ENCODE measurements at places on chromosomes 3 and 15.

DNA sequence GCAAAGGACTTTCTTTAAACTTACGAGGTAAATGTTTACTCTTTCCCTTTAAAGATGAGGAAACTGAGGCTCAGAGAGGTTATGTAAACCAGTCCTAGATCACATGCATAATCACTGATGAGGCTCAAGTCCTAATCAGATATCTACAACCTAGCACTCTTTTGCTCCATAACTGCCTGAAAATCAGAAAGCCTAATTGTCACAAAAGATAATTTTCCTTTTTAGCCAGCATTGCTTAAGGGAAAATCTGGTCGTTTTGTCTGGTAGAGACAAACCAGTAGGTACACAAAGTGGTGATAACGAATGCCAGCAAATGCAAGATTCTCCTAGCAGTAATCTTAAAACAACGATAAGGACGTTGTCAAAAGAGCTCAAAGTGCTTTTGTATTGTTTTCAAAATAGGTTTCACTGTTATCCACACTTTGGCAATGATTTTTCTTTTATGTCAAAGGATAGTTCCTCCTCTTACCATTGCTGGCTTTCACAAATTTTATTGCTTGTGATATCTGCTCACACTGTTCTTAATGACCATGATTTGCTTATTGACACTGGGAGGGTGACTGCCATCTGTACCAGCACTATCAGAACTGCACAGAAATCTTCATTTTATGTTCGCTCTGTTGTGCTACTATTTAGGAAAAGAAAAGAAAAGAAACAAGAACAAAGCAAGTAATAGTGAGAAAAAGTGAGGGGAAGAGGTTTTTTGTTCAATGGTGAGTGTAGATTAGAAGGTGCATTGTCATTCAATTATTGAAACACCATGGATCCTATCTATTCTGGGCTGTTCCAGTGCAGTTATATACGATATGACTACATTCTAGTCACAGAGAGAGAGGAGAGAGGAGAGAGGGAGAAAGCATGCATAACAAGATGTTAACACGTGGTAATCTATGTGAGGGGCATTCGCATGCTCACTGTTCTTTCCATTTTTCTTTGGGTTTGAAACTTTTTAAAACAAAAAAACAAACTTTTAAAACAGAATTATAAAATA, 13.7 kb downstream of the IQCH start:
- no peak for DNase-seq

- no peak for DNase-seq
Measured at GRCh38 chr15:66024116-66024515, 154.8 kb downstream of the RAB11A start.

DNA sequence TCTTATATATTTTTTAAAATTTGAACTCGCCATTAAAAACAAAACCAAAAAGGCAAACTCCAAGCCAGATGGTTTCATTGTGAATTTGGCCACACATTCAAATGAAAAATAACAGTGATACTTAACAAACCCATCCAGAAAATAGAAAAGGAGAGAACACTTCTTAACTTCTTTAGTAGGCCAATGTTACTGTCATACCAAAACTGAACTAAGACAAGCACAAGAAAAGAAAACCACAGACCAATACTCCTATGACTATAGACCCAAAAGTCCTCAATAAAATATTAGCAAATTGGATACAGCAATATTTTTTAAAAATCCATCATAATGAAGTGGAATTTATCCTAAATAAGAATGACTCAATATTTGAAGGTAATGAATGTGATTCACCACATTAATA, 73.5 kb upstream of the ALDH1A3 start:
- no peak for DNase-seq

DNA sequence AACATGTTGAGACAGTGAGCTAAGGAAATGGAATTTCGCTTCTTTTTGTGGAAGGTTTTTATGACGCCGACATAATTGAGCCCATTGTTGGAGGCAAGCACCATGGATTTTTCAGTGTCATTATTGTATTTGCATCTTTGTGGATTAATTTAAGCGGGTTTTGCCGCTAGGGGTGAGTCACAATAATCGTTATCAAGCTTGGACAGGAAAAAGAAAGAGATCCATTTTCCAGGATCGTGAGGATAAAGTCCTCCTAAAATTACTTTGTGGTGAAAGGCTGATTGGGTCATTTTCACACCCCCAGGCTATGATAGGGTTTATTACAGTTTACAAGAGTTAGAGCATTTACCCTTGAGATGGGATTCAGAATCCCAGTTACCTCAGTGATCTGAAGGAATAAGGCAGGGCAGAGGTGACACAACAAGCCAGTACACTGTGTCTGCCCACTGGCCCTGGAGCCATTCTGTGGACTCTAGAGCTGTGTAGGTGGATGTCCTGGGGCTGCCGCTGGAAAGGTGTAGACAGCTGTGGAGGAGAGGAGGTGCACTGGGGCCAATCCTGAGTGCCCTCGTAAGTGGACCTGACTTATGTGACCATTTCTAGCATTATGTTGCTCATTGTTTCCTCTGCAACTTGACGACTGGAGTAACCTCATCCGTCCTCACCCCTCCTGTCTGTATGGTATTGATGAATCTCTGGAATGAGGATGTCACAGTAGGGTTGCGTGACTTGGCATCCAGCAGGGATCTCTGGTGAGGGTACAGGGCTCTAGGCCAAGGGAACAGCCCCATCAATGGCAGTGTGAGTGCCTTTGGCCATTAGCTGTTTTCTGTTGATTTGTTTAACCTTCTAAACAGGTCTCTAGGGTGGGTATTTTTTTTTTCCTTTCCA, 370.1 kb downstream of the LRTM1 start:
- DNase-seq = no peak

GRCh38 chr15:44265757-44266156, 22.8 kb upstream of the GOLM2 start:
- no peak for DNase-seq

DNA sequence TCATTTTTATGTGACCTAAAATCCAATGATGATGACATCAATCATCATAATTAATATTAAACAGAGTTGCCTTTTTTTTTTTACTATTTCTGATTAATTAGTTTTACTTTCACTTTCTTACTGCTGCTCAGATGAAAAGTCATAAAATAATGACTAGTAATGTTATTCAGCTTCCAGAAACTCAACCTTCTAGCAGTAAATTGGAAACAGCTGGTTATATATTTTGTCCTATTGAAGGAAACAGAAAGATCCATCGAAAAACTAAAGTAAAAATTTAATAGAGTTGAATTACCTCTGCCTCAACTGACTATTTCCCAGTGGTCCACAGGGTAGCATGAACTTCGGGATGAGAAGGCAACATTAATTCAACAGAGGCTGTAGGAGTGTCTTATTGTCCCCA, 107.1 kb upstream of the PTX3 start:
- DNase-seq = no peak

DNA sequence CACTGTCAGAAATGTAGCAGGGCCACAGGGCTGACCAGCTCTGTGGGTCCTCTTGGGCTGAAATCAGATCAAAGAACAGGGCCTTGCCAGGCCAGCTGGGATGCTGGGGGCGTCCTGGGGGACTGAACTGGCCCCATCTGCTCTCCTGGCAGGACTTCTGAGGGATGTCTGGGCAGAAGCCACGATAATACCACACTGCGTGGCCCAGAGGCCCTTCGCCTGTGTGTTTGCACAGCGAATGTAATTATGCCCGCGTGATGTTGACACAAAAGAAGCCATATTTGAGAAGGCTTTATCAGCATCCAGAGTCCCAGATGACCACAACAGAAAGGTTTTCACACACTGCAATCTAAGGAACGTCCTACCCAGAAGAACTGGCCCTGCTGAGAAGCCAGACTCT, 174.0 kb downstream of the RAB11A start:
- no peak for DNase-seq
